Fibroblast of skin of abdomen (primary cell): ENCODE measurements at places on chromosomes 4 and X.
A peak's percentile ranks its signal among the peaks of the same experiment; 100 is the strongest.

- DNase-seq = no peak
These were observed 50.9 kb downstream of the NFKB1 start for GRCh38 chr4:102551958-102552565.

DNA sequence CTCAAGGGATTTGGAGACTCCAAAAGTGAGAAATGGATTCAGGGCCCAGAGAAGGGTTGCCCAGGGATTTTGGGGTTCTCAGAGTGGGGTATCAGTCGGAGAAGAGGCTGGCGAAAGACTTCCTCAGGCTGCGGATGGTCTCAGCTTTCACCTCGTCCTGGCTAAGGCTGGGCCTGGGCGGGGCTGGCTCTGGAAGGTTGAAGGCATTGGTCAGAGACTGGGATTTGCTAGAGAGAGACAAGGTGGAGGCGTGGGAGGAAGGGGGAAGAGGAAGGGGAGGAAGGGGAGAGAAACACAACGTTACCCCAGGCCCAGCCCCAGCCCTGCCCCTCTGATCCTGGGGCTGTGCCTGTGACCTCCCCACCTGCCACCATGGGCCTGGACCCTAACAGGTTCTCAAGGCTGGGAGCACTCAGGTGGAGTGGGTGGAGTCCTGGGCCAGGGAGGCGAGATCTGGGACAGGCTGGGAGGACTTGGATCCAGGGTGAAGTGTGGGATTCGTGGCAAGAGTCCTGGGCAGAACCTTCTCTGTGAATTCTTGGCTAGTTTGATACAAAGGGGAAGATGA is 9.4 kb upstream of the TIMP1 start:
- DNase-seq = no peak

GRCh38 chr4:71009086-71009485 is 15.6 kb downstream of the DCK start:
- peak; percentile 68 for DNase-seq

- no peak for DNase-seq
These were observed 67.4 kb downstream of the RNF150 start for GRCh38 chr4:141065872-141066271.

GRCh38 chr4:180571516-180572055 is 1671.6 kb upstream of the TENM3 start:
- DNase-seq = no peak

GRCh38 chrX:39944416-39944815 is 153.3 kb downstream of the BCOR start:
- DNase-seq = no peak

DNA sequence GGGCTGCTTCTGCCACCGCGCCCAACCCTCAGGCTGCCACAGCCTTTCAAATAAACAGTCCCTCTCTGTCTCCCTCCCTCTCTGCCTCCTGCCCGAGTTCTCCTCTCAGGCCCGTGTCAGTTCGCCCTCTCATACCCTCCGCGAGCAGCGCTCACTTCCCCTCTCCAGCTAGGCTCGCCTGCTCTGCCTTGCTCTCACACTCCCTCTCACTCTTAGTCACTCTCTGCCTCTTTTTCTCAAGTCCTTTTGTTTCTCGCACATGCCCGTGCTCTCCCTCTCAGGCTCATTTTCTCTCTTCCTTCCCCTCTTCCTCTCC is 3.2 kb downstream of the EFNB1 start:
- DNase-seq = peak; percentile 73
